ENCODE measurements at places on chromosomes 2 and 18. TPM values are rescaled to one million over a fixed set of nuclear protein-coding genes. Genes with fewer than 3 reads are reported as not detected.
A peak's percentile ranks its signal among the peaks of the same experiment; 100 is the strongest.

Gene CXCR4
- total RNA-seq: 2.2 TPM

- DNase-seq: no peak
These were observed 262.6 kb upstream of the THUMPD2 start for GRCh38 chr2:40041422-40042382.

Gene POTEF
- total RNA-seq: 0.08 TPM

DNA sequence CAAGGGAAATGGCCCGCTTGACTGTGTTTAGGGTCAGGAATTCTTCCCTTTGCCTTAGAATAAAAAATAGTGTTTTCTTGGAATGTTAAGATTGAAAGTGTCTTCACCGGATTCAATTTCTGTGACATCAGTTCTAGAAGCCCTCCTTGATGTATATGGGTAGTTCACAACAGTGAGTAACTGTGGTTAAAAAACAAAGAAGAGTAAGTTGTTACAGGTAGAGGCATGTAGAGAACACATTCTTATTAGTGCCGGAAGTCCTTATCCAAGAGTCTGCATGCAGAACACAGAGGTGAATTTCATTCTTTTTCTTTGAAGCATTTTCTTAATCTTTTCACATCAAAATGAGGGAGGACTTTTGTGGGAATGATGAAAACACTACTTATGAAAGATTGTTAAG lies 105.5 kb downstream of the FMNL2 start:
- no peak for DNase-seq

GRCh38 chr18:332007-332406 lies 64.2 kb upstream of the THOC1 start:
- no peak for DNase-seq

DNA sequence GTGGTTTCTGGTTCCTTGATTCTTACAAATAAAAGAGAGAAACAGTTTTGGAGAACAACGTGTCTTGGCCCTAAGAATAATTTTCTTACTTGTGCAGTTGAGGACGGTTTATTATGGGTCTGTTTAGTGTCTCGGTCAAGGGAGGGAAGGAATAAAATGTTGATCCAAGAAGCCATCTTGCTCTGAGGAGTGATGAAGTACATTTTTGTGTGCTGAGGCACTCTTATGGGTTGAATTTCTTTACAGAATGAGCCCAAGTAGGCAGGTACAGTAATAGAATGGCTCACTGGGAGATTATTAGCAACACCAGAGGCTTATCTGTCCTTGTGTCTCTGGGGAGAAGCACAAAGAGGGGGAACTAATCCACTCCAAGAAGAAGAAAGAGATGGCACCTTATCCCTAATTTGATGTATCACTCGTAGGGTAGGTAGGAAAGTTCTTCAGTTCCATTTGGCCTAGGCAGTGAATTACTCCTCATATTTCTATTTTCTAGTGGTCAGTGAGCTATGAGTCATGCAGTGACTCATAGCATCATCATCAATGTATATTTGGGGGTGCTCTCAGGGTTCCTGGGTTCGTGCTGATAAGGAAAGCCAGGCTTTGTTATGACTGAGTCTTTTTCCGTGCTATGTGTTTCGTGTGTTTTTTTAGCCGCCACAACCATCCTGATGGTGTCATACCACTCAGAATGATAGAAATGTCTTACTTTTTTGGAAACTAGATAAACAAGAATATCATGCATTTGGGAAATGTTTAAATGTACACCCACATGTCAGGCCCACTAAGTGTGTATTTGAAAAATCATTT lies 250.1 kb upstream of the CTAGE1 start:
- no peak for DNase-seq

Gene KRTCAP3
- total RNA-seq: 0.59 TPM

DNA sequence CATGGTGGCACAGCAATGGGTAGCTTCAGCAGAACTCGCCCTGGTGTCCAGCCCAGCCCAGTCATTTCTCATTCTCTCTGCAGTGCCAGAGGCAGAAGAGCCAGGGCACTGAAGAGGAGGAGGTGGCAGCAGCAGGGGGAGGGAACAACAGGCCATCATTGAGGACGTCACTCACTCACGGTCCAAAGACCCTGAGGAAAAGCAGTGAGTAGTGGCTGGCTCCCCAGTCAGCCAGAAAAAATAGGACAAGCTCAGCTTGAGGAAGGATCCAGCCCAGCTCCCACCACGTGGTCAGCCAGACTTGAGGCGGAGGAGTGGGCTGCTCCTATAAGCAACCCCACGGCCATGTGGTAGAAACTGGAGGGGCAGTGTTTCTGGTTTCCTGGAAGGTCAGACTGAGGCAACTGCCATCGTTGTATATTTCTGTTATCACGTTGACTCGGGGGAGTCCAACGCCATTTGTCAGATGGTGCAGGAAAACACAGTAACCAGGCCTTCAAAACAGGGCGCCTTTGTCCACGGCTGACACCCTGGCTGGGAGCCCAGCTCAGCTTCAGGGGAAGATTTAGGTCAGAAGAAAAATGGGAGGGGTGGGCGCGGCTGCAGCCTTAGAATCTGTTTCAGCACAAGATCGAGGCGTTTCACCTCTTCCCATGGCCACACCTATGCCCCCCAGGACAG lies 19.0 kb upstream of the TMEM247 start:
- peak; percentile 92 for DNase-seq

DNA sequence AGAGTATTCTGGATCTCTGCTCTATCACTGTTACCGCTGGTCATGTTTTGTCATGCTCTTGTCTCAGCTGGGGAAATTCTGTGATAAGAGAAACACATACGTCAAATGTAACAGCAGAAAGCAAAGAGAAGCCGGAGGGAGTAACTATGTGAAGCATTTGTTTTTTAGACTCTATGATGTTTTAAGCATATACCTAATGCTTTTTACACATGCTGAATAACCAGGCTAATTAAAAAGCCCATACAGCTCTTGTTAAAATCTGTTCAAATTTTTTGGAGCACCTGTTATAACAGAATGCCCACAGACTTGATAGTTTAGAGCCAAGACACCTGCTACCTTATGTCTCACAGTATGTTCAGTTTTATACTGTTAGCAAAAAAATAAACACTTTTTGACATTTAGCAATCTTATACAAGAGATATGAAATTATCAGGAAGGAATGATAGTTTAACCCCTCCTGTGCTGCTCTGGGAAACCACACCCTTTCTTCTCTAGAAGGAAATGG lies 92.3 kb upstream of the TANK start:
- DNase-seq: no peak

- DNase-seq: peak; percentile 78
These were observed 31.0 kb upstream of the SLC3A1 start for GRCh38 chr2:44244135-44244871.

DNA sequence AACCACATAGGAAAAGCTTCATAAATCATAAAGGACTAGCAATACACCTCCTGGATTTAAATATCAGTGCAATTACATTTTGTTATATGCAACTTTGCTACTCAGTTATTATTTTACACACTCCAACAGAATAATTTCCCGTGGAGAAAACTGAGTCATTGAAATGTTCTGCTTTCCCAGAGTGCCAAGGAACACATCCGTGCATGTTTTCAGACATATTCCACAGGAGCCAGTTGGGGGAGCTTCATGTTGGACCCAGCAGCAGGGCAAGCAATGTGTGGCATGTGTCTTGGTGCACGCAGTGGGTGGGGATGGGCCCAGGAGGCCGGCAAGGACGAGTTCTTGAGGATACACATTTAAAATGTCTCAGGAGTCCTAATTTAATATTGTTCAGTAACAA lies 14.4 kb upstream of the SMIM21 start:
- DNase-seq: no peak

- DNase-seq: no peak
These were observed 10.0 kb downstream of the INPP4A start for GRCh38 chr2:98454500-98455235.

DNA sequence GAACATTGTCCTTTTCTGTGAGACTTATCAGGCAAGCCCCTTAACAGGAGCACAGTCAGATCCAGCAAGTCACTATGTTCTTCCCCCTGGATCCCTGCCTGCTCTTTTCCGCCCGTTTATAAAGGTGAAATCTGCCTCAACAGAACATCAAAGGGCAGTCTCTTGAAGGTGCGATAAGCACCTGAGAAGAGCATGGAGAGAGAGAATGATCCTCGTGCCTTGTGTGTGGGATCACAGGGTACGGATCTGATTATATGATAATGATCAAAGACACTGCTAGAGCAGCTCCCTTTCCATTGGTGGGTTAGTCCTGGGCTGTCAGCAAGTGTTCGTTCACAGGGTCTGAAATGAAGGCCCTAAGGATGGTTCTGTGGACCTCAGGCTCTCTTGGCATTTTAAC lies 106.4 kb downstream of the ZAP70 start:
- DNase-seq: no peak

DNA sequence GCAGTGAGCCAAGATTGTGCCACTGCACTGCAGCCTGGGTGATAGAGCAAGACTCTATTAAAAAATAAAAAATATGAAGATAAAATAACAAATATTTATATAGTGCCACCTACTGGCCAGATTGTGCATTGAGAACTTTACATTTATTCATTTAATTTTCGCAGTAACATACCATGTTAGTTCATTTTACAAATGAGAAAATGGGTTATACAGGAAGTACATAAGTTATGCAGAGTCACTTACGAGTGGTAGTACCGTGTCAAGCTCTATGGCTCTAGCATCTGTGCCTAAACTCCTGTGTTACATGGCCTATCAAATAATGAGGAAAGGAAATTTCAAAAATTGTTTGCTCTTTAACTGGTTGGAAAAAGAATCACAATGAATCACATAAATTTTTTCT lies 27.9 kb downstream of the RIF1 start:
- no peak for DNase-seq

- no peak for DNase-seq
These were observed 3.8 kb downstream of the FN1 start for GRCh38 chr2:215431778-215432758.

- DNase-seq: peak; percentile 28
These were observed 7.3 kb downstream of the PXDN start for GRCh38 chr2:1736997-1737480.

Gene MAP3K19
- total RNA-seq: not detected

- no peak for DNase-seq
These were observed 18.0 kb upstream of the AP1S3 start for GRCh38 chr2:223855426-223855825.

DNA sequence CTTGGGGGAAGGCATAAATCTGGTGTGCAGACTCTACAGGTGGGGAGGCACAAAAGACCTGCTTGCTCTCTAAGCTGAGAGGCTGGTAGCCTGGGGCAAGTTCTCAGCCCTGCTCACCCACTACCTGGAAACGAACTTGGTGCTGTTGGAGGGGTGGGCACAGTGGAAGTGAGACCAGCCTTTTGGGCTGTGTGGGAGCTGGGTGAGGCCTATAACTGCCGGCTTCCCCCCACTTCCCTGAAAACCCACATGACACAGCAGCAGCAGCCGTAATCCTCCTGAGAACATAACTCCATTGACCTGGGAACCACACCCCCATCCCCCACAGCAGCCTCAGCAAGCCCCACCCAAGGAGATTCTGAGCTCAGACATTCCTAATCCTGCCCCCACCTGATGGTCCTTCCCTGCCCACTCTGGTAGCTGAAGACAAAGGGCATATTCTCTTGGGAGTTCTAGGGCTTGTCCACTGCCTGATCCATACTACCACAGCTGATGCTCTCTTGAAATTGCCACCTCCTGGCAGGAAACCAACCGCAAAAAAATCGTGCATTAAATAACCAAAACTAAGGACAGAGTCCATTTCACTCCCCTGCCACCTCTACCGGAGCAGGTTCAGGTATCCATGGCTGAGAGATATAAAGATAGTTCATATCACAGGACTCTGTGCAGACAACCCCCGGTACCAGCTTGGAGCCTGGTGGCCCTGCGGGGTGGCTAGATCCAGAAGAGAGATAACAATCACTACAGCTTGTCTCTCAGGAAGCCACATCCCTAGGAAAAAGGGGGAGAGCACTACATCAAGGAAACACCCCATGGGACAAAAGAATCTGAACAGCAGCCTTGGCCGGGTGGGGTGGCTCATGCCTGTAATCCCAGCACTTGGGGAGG lies 178.1 kb downstream of the NDUFA10 start:
- DNase-seq: no peak

Gene CFAP65
- not detected for total RNA-seq

- no peak for DNase-seq
These were observed 67.1 kb downstream of the RAB31 start for GRCh38 chr18:9775178-9775577.

DNA sequence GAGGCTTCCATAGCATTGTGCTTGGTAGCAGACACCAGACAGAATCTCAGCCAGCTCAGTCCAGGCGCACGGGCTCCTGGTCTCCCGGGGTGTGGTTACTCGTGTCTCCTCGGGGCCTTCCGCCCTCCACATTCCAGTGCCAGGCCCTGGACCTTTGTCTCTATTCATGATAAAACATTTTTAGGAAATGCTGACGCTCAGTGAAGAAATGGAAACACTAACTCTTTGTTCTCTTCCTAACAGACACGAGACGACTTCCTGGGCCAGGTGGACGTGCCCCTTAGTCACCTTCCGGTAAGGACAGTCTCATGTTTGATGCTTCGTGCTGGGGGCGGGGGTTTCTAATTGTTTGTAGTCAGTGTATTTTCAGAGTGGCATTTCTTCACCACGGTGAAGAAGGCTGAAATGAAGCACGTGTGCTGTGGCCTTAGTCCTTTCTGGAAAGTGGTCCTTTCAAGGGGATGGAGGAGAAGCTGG lies 271.8 kb downstream of the NEDD4L start:
- DNase-seq: peak; percentile 79

GRCh38 chr18:73613706-73614340 lies 533.8 kb downstream of the FBXO15 start:
- DNase-seq: no peak

- DNase-seq: no peak
These were observed 8.3 kb downstream of the SULT6B1 start for GRCh38 chr2:37180006-37180639.

Gene AMER3
- total RNA-seq: not detected

DNA sequence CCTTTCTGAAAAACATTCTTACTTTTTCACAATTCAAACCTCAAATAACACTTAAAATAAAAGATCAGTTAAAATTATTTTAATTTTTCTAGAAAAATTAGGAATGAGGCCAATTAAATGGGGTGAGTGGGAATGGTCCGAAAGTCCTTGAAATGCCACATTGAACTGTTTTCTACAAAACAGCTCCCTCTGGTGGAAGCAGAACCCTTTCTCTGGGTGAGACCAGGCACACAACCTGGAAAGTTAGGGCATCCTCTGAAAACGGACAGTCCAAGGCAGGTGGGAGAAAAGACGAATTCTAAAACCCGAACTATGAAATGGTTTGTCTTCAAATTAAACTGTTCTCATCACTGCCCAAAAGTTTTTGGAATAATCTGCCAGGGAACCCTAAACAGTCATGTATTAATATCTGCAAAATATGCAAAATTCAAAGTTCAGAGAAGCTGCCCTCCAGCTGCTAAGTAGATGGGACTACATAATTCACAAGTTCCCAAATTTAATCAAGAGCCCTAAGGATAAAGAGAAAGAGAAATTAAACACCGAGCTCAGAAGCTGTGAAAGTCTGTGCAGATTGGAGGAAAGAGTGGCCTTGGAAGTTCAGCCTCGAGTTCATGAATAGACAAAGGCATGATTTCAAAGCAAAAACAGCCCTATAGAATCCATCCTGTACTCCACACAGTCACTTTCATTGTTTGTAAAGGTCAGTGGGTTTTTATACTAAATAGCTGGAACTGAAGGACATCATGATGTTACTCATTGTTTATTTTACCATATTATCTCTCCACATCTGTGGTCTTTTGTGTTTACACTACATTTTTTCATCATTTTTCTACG lies 108.3 kb downstream of the PIEZO2 start:
- DNase-seq: no peak

Data from right cardiac atrium (tissue), 5 donors.